Ovary (tissue), 10 donors: ENCODE measurements at places on chromosomes 5 and 9.

DNA sequence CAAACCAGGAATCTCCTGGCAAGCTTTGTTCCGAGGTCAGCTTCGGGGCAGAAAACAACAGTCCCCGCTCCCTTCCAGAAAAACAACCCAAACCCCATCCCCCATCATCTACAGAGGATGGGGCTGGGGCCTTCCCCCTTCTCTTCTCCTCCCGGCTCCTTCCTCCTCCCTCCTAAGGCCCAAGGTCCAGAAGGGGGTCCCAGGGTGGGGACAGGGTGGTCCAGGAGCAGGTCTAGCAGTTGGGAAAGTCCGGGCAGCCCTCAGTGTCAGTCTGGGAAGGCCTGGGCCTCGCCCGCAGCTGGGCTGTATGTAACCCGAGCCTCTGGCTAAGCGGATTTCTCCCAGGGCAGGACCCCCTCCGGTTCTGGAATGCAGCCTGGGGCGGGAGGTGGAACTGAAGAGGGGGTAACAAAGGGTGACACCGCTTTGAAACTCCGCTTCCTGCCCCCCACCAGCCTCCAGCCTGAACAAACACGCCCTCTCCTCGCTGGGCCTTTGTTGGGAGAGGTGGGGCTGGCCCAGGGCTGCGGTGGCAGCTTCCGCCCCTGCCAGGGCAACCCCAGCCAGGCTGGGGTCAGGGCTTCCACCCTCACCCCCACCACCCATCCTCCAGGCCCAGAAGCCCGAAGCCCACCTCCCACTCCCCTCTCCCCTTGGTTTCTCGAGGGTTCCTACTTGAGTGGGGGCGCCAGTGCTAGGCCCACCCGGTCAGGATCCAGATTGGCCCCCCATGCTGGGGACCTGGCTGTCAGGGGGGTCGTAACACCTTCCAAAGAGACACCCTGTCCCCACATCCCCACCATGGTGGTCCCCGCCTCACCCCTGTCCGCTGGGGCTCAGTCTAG is 63.5 kb downstream of the C9orf50 start:
- DNase-seq: peak; percentile 75

DNA sequence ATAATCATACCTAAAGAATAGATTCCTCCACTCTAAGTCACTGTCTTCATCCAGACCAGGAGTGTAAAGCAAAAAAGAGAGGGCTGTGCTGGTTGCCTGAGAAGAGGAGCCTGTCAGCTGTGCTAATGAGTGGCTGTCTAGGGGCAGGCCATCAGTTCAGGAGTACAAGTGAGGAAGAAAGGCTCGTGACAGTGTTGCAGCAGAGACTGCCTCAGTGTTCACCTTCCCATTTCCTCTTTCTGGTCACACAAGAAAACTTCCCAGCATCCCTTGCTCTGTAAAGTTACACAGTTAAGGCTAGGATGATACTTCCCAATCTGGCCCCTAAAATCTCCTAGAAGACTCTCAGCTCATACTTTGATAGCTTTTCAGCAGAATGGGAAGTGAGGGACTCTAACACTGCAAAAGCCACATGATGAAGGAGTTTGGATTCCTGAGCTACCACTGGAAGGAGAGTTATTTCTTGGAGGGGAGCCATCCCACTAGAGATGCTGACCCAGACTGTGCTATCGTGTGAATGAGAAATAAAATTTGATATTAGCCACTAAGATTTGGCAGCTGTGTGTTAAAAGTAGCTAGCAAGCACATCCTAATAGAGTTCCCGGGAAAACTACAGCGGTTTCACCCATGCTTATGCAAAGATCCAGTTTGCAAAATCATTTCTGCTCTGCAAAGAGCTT is 67.1 kb downstream of the ADAMTS12 start:
- DNase-seq: no peak

DNA sequence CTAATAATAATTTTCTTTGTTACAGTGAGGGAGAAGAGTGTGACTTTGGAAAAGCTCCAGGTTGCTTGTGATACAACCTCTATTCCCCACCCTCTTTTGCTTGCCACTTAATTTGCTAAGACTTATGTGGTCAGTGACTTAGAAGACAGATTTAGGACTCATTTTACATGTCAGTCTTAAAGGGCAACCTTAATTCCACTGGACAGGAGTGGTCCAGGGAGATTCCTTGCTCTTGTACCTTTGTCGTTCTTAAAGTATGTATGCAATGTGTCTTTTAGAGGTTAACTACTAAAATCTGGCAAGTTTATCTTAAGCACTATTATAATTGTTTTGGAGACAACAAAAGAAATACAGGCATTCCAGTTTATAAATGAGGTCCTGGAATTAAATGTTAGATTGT is 20.0 kb downstream of the SLC30A5 start:
- no peak for DNase-seq

GRCh38 chr9:124011460-124012301 is at the start of gene LHX2:
Gene LHX2, plus strand, starts transcription at chr9:124011768. Its CDS starts 581 bp downstream, at chr9:124012349.
- peak; percentile 53 for DNase-seq

DNA sequence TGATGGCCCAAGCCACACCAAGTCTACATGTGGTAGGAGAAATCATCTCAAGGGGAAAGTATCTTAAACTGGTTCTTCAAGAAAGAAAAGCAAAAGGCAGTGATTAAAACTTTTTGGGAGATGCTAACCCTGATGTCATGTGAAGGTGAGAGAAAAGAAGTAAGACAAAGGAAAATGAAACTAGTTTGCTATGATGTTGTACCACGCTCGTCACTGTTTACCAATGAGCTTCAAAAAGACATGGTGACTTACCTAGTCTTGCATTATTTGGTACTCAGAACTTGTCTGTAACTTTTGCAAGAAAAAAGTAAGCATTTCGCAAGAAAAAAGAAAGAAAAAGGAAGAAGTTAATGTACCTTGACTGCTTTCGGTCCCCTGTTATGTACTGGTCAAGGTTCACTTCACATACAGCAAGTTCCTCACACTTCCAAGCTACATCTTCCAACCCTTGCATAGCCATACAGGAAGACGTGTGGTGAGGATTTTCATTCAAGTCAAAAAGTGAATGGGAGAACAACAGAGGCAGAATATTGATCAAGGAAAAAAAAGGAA is 739.3 kb downstream of the NR2F1-AS1 start:
- DNase-seq: no peak

DNA sequence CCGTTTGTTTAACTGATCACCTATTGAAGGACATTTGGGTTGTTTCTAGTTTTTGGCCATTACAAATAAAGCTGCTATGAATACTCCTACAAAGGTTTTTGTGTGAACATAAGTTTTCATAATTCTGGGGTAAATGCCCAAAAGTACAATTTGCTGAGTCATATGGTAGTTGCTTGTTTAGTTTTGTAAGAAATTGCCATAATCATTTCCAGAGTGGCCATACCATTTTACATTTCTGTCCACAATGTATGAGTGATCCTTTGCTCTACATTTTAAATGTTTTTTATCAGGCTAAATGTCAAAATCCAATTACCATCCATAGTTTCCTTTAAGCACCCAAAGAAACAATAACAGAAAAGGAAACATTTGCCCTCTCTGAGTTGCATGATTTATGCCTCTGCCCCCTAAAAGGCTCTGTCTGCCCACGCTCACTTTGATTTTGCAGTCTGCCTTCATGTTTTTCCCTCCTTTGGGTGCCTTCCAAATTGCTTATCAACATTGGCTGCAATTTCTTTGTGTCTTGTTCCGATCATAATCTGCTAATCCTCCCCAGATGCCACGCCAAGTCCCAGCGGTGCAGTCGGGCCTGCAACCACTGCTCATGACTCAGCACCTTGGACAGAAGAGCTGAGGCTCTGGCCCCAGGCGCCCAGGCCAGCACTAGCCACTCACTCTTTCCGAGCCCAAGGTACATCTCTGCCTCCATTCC is 339.2 kb downstream of the PIK3R1 start:
- peak; percentile 59 for DNase-seq

DNA sequence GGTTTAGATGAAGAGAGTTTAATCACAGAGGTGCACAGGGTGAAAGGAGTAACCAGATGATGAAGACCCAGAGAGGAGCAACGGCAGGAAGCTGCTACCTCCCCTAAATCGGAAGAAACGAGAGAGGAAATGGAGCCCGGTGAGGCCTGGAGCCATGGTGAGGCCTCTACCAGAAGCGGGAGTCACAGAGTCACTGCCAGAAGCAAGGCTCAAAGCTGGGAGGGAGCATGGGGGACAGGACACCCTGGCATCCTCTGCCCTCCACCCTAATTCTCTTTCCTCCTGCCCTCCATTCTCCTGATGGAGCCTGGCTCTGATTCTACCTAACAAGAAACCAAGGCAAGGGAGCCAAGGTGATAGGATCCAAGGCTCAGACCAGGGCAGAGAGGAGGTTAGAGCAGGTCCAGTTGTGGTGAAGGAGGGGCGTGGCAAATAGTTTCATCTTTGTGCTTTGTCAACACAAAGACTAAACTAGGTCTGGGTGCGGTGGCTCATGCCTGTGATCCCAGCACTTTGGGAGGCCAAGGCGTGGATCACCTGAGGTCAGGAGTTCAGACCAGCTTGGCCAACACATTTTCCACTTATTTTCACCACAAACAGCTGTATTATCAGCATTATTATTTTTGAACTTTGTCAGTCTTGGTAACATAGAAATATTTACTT is 134.4 kb upstream of the RAI14 start:
- no peak for DNase-seq

- no peak for DNase-seq
Measured at GRCh38 chr9:92965759-92966517, 18.6 kb downstream of the FGD3 start.

DNA sequence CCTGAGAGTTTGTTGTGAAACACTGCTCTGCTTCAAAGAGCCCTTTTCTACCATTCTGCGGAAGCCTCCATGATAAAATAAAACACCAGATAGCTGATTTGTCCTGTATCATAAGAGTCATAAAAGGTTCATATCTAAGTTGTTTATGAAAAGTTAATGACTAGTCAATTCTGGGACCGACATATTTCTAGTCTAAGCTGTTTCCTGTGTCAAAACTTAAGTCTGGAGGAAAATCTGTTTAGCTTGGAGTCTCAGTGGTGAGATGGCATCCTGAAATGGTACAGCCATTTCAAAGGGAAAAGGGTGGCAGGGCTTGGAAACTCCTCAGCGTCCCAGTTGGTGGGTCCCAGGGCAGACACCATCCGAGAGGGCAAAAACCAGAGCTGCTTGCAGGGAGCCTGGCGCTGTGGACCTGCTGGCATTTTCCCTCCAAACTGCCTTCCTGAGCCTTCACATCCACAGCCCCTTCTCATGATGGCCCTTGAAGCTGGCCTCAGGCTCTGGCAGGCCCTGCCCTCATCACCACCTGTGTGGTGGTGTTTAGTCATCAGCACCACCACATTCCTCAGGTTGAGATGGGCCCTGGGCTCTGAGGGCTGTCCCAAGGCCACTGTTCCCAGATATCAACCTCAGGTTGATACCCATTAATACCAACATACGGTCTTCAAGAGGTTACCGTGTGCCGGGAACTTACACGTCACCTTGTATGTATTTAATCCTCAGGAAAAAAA is 184.0 kb downstream of the HSPA4 start:
- no peak for DNase-seq

GRCh38 chr9:19409401-19410194 is 789 bp downstream of the ACER2 start:
- peak; percentile 29 for DNase-seq

- DNase-seq: no peak
Measured at GRCh38 chr5:179825655-179826182, 5.0 kb downstream of the SQSTM1 start.

DNA sequence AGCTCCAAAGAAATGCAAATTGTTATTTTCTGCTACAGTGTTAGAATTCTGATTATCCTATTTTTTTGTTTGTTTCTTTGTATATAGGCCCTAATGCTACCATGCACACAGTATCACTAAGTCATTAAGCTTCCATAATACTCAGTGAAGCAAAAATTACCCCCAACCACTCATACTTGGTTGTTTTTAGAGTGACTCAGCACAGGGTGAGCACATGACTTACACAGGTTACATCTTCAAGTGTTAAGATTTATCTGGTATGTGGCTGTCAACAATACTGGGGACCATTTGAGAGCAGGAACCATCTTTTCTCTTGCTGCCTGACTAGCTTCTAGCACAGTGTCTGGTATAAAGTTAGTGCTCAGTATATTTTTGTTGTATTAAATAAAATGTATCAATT is 255.8 kb upstream of the SLC24A2 start:
- no peak for DNase-seq

GRCh38 chr9:35684921-35685320 is 4.8 kb downstream of the TPM2 start:
- DNase-seq: no peak

DNA sequence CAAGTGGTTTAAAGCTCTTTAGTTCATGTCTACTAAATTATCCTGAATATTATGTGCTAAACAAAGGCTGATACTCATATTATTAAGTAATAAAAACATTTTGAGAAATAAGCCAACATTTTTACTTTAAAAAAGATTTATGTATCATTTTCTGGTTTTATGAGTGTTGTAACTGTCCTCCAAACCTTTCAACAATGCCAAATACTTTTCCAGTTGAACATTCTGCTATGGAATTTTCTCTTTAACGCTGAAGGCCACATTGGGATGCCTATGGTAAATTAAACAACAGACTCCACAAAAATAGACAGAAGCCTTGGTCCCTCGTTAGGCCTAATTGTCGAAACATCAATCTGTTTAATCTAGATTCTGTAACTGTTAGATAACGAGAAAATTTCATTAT is 131.3 kb downstream of the GLIS3 start:
- no peak for DNase-seq

DNA sequence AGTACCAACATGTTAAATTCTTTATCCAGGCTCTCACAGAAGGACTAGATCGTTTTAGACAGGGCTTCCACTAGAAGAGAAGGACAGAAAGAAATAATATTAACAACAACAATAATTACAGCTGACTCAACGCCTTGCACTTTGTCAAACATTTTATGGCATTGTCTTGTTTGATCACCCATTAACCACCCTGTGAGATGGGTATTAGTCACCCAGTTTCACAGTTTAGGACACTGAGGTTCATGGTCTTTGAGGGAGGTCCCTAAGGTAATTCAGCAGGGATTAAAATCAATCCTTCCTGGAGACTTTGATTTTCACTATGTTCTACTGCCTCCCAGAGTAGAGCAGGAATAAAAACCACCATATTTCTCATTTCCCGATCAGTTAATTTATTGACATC is 51.4 kb upstream of the BNC2 start:
- no peak for DNase-seq

GRCh38 chr5:81694726-81695125 is 56.2 kb downstream of the SSBP2 start:
- DNase-seq: no peak

- DNase-seq: no peak
Measured at GRCh38 chr9:4796530-4796929, 3.8 kb downstream of the RCL1 start.
